ENCODE measurements at places on chromosomes 6 and 20.

DNA sequence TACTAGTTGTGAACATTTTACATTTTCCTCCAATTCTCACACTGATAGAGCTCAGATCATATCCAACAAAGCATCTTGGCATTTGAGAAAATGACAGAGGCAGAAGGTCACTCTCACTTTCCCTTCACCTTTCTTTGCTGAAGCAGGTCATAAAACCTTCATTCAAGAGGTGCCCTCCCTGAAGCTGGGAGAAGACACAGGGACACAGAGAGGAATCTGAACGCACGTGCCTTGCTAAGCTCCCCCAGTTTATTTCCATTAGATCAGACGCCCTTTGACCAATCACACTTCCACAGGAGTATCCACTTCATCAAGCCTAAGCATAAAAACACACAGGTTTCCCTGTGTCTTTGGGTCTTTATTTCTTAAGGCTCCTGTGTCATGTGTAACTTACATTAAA, 9.2 kb upstream of the MBOAT1 start:
- no peak for DNase-seq

GRCh38 chr20:58669287-58670006, 18.4 kb downstream of the STX16 start:
- no peak for DNase-seq

GRCh38 chr6:56366141-56366852, 118.9 kb upstream of the COL21A1 start:
- no peak for DNase-seq

GRCh38 chr6:161338015-161338414, 64.2 kb upstream of the AGPAT4 start:
- no peak for DNase-seq

- no peak for DNase-seq
Observed at GRCh38 chr20:25013478-25014380, 21.2 kb upstream of the APMAP start.

- no peak for DNase-seq
Observed at GRCh38 chr6:146194434-146194833, 165.6 kb downstream of the GRM1 start.

DNA sequence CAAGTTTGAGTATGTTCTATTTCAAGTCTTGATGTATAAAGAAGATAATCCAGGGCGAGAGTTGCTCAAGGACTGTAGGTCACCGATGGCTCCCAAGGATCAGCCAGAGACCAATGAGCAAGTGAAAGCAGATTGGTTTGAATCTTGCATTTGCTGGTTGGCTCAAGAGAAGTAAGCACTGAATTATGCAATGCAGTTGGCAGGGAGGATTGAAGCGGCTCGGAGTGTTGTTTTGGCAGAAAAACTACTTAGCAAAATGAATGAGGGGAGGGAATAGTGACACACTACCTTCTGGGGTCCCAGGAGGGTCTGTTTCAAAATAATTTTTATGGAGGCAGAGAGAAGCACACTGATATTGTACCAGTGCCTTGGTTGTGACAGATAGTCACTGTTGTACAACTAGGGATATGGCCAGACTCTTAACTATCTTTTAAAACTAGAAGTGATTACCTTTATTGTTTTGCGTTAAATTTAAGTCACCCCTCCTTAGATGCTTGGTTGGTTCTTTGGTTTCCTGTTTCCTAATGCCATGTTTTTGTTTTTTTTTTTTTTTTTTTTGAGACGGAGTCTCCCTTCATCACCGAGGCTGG, 15.7 kb downstream of the SASH1 start:
- DNase-seq, result no peak

DNA sequence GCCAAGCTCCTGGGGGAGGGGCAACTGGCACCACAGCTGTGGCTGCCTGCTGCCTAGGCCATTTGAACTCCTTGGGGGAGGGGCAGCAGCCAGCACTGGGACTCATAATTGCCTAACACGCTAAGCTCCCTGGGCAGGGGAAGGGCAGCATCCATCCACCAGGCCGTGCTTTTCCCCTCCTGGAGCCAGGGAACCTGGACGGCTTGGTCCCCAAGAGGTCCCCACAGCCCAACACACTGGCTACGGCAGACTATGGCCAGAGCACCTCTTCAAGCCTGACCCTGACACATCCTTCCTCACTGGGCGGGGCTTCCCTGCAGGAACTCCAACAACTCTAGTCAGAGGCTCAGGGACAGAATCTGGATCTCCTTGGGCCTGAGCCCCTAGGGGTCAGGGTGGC, 269.4 kb downstream of the RNF144B start:
- no peak for DNase-seq

GRCh38 chr6:53014063-53014462, 19.0 kb upstream of the GSTA4 start:
- no peak for DNase-seq

DNA sequence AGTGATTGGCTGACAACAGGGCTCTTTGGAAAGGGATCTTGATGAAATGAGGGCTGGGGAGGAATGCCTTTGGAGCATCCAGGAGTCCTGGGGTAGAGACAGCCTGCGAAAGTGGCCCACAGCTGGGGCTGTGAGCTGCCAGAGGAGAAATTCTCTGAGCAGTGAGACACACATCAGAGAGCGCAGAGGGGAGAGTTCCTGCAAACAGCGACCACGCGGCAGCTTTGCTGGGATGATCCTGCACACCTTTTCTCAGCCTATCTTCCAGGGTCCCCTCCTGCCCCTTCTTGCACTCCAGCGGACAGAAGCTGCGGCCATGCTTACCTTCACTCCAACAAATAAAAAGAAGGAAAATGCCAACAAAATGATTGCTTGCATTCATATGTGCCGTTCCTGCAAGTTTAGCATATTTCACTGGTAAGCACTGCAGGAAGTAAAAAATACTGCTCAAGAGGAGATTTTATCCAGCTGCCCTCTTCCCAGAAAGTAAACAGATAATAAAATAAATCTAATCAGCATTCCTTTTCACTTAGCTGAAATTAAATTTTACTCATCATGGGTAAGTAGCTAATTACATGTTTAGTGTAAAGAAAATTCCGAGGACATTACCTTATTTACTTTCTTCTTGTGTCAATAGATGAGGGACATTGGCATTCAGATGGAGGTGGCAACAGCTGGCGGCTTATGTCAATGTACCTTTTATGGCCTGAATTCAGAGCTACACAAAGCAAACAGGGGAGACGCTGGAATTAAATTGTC, 339.9 kb upstream of the ARID1B start:
- no peak for DNase-seq

DNA sequence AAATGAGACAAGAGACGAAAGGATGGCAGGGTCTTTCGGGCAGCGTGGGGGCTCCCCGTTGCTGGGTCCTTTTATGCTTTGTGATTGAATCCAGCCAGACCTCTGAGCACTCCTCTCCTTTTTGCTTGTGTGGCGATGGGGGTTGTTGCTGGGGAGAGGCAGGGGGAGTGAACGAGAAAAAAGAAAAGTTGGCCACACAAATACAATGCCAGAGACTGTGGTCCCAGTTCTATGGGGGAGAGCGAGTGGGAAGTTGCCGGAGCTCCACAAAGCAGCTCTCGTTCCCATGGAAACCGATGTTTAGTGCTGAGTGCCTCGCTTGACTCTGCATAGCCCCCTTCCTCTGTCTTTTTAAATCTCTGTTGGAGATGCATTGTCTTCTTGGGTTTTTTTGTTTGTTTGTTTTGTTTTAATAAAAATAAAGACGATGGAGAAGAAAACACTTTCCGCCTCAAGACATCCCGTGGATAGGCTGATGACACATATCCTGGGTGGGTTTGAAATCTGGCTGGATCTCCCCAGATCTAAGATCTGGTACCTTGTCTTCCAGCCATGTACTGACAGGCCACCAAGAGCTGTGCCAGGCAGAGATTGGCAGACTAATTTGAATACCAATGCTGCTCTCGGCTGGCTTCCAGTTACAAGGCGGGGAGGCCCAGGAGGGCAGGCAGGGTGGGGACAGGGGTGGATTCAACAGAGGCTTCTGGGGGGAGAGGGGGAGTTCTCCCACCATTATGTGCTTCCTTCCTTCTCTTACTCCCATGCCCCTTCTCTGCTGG, 529.3 kb downstream of the QKI start:
- DNase-seq, result peak; percentile 27

DNA sequence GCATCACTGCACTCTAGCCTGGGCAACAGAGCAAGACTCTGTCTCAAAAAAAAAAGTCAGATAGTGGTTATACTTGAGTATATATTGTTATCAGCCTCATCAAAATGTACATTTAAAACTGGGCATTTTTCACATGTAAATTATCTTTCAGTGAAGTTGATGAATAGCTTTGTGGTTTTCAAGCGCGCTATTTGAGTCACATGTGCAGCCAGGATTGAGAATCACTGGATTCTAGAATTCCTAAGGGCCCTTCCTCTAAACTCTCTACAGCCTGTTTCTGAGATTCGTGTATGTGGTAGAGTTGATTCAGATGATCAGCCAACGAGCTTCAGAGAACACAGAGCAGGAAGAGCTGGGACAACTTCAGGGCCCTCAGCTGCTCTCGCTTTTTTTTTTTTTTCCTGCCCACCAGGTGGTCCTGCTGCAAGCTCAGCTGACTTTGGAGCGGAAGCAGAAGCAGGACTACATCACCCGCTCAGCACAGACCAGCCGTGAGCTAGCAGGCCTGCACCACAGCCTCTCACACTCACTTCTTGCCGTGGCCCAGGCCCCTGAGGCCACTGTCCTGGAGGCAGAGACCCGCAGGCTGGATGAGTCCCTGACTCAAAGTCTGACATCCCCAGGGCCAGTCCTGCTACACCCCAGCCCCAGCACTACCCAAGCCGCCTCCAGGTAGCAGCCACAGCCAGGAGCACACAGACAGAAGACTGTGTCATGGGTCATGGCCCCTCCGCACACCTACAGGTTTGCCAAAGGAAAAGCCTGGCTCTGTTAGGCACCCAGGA, 18.3 kb downstream of the C20orf173 start:
- DNase-seq, result no peak

- DNase-seq, result no peak
Observed at GRCh38 chr20:43983359-43983758, 68.7 kb downstream of the TOX2 start.

DNA sequence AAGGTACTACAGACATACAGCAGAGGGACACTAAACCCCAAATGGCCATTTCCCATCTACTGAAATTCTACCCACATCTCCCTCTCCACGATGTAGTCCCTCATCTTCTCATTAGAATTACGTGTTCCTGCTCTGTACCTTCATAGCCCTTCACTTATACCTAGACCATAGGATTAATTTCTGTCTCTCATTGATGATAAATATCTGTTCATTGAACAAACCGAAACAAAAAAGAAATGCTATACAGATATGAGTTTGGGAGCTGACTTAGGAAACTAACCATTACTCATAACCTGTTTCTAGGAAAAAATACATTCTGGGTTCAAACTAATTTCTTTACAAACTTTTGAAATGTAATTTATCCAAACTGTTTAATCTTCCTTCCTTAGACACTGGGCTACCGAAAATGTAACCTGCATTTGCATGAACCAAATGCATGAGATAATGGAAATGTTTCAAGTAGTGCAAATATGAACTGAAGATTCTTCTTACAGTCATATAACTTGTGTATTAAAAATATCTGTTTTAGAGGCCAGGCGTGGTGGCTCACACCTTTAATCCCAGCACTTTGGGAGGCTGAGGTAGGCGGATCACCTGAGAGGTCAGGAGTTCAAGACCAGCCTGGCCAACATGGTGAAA, 85.3 kb downstream of the GJA10 start:
- no peak for DNase-seq

DNA sequence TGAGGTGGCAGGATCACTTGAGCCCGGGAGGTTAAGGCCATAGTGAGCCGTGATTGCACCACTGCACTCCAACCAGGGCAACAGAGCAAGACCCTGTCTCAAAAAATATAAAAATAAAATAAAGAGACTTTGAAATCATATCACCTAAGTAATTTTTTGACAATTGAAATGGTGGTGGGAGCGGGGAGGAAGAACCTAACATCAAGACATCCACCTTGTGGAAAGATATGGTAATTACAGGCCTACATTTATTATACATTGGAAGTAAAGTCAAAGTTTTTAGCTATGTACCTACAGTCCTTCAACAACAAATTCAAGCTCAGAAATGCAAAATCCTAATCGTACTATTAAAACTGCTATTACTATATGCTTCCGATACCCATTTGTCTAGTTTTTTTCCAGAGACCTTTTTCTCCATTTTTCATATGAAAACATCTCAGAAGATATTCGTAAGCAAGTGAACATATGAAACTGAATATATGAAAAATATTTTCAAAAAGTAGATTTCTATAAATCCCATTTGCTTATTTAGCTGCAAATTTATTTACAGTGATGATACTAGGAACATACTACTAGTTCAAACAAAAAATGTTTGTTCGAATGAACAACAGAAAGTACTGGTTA, 83.3 kb downstream of the SYCP2 start:
- DNase-seq, result no peak

- no peak for DNase-seq
Observed at GRCh38 chr20:44021900-44022299, 107.2 kb downstream of the TOX2 start.

GRCh38 chr20:36251426-36251825, 15.1 kb downstream of the AAR2 start:
- no peak for DNase-seq

DNA sequence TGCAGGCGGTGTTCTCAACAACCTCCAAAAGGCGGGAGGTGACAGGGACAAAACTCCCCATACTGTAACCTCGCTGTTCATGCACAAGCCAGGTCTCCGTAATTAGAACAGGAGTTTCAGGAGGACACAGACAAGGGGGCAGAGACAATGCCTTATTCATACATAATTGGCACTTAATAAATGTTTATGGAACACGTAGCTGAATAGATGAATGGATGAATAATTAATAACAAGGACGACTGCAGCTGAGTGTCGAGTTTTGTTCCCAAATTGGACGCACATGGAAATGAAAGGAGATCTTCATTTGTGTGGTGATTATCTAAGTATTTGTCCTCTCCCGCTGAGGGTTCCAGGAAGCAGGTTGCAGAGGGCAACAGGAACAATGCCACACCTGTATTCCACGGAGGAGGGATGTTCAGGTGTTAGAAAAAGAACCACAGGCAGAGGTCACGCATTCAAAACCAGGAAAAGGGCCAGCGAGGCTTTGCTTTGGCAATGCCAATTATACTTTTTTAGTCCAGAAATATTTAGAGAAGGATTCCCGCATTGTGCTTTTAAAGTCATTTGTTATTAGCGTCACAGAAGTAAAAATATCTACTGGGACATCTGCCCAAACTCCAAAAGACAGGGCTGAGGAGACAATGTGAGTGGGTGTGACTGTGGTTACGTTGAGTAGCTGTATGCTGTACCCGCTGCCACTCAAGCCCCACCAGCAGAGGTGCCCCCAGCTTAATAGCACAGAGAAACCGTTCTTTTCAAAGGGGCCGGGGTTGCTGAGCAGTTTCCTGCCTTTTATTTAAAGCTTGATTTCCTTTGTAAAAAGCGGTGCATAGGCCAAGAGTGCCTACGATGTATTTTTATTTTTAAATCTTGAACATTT, 123.3 kb downstream of the PXDC1 start:
- no peak for DNase-seq

GRCh38 chr6:150966786-150967185, 101.3 kb downstream of the MTHFD1L start:
- no peak for DNase-seq

Measured in dorsolateral prefrontal cortex (tissue), 122 donors.